ENCODE measurements at places on chromosomes 7 and 10. TPM values are rescaled to one million over a fixed set of nuclear protein-coding genes. Genes with fewer than 3 reads are reported as not detected.

Gene ZNF735
- total RNA-seq: not detected

DNA sequence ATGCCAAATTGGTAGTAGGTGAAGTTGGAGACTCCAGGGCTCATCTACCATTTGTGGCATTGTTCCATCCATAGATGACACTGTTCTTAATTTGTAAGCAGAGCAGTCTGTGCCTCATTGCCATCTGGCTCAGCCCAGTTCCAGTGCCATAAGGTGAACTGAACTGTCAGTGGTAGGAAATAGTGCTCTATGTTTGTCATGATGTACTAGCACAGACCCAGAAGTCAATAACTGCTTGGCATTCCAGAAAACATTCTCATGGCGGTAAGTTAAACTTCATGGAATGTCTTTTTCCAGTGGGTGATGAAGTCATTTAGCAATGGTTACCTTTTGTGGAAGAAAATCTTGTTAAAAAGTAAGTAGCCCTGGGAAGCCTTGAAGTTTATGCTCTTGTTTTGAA lies 302.7 kb downstream of the SUGCT start:
- peak; percentile 92 for DNase-seq

Gene MOSPD3
- total RNA-seq: 18.5 TPM

DNA sequence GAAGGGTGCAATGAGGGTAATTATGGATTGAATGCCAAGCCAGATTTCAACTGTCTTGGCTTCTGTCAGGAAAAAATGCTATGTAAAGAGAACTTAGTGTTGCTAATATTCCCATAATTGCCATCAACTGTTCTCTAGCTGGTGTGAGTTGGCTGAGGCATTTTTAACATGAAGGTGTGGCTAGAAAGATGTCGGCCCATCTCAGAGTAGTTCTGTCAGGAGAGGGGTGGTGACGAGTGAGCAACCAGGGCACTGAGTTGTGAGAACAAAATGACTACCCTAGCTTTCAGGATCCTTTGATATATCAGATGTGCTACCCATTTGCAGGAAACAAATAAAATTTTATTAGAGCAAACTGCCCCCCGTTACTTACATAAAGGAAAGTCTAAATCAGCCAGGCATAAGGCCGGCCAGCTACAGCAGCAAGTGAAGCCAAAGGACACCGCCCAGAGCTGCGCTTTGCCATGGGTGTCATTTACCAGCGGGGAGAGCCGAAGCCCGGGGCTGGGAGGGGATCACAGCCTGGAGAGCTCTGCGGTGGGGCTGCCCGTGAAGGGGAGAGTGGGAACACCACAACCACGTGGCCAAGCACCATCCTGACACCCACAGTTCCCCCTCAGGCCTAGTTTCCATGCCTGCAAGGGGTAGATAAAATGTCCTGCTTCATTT lies 141.4 kb downstream of the ICA1 start:
- no peak for DNase-seq

Gene NDUFB2
- 605 TPM for total RNA-seq

- no peak for DNase-seq
Observed at GRCh38 chr10:48209241-48209640, 65.3 kb downstream of the FRMPD2 start.

- no peak for DNase-seq
Observed at GRCh38 chr7:149369497-149369896, 91.4 kb downstream of the ZNF777 start.

GRCh38 chr10:23657677-23658076 lies 218.8 kb downstream of the OTUD1 start:
- DNase-seq: no peak

DNA sequence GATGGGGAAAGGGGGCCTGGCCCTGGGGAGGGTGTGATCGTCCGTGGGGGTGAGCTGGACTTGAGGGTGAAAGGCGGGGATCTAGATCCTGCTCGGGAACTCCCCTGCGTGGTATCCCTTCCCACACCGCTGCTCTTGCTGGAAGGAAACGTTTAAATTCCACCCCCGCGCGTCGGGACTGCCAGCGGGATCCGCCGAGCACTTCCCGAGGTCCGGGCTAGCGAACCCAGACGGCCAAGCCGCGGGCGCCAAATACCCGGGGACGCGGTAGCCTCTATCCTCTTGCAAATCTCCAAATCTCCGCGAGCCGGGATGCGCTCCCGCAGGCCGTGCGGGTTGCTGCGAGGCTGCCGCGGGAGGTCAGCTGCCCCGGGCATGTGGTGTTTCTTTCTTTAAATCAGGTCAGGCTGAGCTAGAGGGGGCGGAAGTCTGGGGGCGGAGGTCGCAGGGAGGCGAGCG lies 904 bp downstream of the NPTX2 start:
- no peak for DNase-seq

DNA sequence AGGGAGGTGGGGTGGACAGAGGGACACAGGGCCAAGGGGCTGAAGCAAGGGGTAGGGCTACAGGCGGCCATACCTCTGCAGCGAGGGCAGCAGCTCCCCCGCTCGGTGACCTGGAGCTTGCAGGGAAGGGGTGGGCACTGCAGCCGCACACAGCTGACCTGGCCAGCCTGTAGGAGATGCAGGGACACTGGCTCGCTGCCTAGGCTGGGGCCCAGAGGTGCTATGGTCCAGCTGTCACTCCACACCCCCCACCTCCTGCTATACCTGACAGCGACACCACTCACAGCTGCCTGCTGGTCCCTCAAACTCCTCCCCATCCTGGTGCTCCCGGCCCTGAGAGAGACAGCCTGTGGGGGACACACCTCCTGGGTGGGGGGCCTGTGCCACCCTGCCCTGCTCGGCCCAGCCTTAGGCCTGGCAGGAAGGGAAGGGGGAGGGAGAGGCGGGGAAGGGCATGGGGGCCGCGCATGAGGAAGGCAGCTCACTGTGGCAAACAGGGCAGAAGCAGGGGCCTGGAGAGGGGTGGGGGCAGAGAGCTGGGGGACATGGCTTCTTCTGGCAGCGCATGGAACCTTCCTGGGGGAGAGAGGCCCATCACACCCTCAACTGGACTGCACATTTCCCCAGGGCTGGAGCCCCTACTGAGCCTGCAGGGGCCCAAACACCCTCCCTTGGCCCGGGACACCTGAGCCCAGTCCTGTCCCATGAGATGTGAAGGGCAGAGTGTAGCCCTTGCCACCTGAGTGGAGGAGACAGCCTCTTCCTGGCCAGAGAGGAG lies 23.9 kb downstream of the ATP6V1F start:
- no peak for DNase-seq

Gene ADAMTS14
- 0.45 TPM for total RNA-seq

DNA sequence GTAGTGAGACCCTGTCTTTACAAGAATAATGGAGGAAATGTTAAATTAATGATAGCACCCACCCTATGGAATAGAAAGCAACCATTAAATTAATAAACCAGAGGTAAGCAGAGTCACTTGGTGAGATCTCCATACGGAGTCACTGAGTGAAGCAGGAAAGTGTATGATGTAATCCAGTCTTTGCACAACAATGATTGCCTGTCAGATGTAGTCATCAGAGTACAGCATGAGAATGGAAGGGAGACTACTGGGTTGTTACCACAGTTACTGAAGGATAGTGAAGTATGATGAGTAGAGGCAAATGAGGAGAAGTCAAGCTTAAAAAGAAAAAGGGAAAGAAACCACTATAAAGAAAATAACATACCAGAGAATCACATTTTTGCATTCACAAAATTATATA lies 371.9 kb upstream of the SHH start:
- no peak for DNase-seq

Gene HDAC9
- total RNA-seq: 12.8 TPM

Gene HOXA6
- total RNA-seq: 0.70 TPM
